CMK (cell line): ENCODE measurements at places on chromosomes 4 and X.

GRCh38 chr4:88881227-88881569, 175.8 kb downstream of the FAM13A start:
- no peak for DNase-seq

GRCh38 chr4:15677507-15677988, 4.1 kb upstream of the FAM200B start:
- no peak for DNase-seq

DNA sequence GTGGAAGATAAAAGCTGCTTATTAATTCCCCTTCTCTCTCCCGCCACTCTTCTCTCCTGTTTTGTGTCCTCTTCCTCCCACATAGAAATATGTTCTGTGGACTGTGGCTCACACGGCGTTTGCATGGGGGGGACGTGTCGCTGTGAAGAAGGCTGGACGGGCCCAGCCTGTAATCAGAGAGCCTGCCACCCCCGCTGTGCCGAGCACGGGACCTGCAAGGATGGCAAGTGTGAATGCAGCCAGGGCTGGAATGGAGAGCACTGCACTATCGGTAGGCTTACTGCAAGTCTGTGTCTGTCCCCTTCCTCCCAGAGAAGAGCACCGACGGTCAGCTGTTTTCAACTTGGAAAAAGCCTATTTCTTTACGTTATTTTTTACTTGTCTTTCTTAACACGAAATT, 229.1 kb downstream of the DCTD start:
- DNase-seq, result no peak

DNA sequence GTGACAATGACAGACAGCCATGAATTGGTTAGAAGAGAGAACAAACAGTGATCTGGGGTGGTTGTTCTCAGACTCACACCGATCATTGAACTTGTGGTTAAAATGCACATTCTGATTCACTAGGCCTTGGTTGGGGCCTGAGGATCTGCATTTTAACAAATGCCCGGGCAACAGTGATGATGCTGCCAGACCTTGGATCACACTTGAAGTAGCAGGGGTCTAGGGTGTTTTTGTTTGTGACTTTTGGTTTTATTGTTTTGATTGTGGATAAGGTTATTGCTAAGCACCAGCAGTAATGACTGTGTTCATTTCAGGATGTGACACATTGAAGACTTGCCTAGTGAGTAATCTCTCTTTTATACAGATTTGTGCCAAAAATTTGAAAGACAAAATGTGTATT, 36.5 kb downstream of the TXLNG start:
- no peak for DNase-seq

GRCh38 chr4:21742326-21742725, 206.2 kb downstream of the KCNIP4 start:
- DNase-seq, result no peak

DNA sequence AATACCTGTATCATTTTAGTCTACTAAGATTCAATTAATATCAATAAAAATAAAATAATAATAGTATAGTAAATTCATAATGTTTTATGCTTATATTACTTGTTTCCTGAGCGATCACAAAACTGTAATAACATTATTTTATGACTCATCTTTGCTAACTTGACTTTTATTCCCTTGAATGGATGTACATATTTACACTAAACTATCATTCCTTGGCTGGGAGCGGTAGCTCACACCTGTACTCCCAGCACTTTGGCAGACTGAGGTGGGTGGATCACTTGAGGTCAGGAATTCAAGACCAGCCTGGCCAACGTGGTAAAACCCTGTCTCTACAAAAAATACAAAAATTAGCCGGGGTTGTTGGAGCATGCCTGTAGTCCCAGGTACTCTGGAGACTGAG, 104.0 kb upstream of the SLC34A2 start:
- no peak for DNase-seq

DNA sequence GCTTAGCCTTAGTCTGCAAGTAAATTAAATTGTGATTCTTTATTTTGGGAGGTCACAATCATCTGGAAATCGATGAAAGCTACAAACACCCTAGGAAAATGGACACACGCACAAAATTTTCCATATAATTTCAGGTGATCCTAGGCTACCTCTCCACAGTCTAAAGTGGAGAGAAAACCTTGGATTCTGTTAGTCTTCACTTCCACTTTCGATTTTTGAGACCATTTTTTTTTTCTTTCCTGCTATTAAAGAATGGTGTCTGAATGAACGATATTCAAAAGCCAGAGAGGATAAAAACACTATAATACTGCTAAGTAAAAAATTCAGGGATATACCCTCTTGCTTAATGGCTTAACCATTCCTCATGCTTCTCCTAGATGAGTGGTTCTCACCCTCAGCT, 1.7 kb downstream of the FBXL5 start:
- DNase-seq, result no peak

DNA sequence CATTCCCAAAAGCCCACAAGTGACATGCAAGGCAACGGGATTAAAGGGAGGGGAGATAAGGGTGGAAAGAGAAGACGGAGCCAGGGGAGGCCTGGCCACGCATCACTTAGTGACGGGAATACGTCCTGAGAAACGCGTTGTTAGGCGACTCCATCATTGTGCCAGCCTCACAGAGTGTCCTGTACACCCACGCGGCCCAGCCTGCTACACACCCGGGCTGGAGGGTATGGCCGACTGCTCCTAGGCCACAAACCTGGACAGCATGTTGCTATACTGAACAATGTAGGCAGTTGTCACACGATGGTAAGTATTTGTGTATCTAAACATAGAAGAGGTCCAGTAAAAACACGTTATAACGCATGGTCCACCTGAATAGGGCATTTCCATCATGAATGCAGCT, 23.4 kb downstream of the NSG1 start:
- no peak for DNase-seq

- DNase-seq, result no peak
These were observed 49.3 kb upstream of the PHF8 start for GRCh38 chrX:54093571-54093970.

- no peak for DNase-seq
These were observed 207.5 kb downstream of the CHRDL1 start for GRCh38 chrX:110588164-110588563.

- DNase-seq, result no peak
These were observed 27.0 kb downstream of the AR start for GRCh38 chrX:67570839-67571238.

GRCh38 chr4:11070813-11071212, 357.9 kb downstream of the HS3ST1 start:
- no peak for DNase-seq

DNA sequence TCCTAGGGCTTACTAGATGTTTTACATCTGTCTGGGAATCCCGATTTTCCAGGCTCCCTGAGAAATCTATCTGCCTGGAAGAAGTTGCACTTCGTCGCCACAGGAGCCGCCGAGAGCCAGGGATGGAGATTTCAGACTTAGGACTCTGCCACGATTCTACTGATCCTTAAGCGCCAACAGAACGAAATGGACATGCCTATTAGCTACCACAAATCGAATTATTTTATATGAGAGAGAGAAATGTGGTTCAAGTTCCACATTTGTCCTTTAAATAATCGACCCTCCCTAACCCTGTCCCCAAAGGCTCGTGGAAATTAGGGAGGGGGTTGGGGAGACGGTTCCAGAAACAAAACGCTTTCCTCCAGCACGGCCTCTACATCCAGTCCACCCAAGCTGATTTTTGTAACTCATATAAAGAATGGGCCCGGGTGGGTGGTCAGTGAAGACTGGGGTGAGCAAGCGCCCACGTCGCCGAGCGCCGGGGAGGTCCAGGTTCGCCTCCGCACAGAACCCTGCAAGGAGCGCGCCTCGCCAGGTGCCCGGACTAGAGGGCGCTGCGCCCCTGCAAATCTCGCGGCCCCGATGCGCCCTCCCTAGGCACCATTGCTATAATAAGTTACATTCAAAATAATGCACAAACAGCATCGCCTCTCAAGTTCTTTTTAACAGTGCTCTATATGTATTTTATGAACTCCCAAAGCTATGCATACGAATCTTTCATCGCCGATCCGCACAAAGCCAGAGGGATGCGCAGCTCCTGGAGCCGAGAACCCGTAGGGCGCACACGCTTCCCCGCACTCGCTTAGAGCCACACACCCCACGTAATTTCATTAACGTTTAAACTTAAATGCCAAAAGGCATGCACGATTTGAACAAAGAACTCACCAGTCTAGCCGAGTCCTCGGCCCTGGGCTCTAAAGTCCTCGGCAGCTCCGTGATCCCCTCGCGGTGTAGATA, 2.1 kb upstream of the FAT1 start:
- DNase-seq, result no peak

DNA sequence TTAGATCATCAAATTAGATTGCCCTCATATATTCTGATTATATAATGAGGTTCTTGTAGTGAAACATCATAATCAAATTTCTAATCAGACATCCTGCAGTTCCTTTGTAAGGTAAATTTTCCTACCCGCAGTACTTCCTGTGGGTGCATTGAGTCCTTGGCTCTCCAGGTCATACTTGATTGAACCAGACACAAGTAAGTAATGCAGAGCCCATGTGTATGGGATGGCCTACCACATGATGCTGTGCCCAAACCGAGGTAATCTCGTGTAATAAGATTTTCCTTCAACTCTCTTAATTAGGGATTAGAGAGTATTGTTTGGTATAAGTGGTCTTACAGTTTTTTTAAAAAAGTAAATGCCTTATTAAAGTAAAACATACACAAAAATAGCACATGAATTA, 1841.8 kb downstream of the PCDH7 start:
- DNase-seq, result no peak

DNA sequence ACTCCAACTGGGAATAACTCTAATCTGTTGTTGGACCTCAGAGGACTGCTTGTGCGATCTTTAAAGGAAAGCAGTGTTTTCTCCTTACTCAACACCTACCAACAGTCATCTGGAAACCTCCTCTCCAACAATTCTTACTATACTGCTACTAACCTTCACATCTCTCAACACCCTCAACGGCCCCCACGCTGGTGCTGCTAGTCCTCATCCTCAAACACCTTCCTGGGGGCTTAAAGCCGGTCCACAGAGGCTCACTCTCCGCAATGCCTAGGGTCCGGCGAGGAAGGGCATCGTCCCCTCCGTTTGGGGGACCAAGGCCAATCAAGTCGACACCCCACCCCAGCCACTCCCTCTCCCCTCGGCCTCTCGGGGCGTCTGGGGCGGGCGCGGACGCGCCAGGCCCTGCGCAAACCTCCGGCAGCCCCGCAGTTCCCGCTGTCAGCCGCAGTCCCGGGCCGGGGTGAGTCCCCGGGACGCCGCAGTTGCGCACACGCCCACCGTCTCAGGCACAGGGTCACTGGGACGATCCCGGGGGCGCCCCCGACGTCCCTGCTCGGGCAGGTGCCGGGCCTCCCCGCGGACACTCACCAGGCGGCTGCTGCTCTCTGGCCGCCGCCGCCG, 418 bp downstream of the TAB3 start:
- no peak for DNase-seq

- no peak for DNase-seq
These were observed 27.5 kb upstream of the TBC1D8B start for GRCh38 chrX:106774981-106775380.

DNA sequence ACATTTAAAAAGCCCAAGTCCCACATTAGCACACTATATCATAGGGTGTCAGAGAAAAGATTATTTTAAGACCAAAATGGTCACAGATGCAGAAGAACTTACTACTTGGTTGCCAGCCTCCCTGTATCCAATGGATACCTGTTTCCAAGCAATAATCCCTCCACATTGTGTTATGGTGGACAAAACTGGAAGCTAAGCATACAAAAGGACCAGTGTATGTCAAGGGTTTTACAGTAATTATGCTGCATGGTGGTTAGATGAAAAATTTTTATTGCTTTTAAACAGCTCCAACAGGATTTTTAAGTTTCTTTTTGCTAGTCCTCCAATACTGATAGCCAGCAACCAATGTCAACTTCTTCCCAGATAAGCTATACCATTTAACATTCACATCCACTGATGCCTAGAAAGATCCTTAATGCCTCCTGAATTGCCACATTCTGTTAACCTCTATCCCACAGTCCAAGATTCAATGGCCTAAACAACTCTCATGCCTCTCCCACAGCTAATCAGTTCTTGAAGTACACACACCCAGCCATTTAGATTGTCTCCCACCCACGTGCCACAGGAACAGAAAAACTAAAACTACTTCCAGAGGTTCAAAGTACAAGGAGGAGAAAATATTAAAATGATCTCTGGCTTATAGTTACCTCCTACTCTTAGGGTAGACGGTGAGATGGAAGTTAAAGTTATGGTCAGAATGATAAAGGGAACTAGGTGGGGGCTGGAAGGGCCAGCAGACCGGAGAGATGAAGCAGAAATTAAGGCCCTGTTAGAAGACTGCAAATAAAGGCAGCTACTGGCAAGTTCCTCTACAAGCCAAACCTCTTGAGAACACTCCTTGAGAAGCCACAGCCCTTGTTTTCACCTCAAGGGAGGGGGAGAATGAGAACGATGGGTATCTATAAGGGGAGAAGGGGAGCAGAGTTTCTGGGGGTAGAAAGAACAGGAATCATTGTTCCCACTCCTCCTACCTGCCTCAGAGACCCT, 5.5 kb downstream of the MED14 start:
- no peak for DNase-seq
